H9 (cell line): ENCODE measurements at places on chromosomes 11 and 22. TPM values are rescaled to one million over a fixed set of nuclear protein-coding genes. Genes with fewer than 3 reads are reported as not detected.

RCOR2 gene
- 117 and 118 TPM in 2 replicates for total RNA-seq

- no peak for DNase-seq
Observed at GRCh38 chr11:112778091-112778876, 182.9 kb upstream of the NCAM1 start.

- DNase-seq = no peak
Observed at GRCh38 chr11:66915866-66916265, 42.3 kb downstream of the PC start.

SREBF2 gene
- 144 and 146 TPM in 2 replicates for total RNA-seq

LSP1 gene
- total RNA-seq = not detected in 2 replicates

GRCh38 chr11:133238027-133238426 is 294.3 kb downstream of the OPCML start:
- no peak for DNase-seq
